Activated CD4-positive, alpha-beta memory T cell treated with anti-CD3 and anti-CD28 coated beads, Interleukin-2, amount 10 ng/mL, durations not matched to agents 7 days and 5 days (primary cell): ENCODE measurements at places on chromosomes 3 and 15. TPM values are rescaled to one million over a fixed set of nuclear protein-coding genes. Genes with fewer than 3 reads are reported as not detected.

The OR5K2 gene
- total RNA-seq = not detected

The ANKRD34C gene
- total RNA-seq = not detected

DNA sequence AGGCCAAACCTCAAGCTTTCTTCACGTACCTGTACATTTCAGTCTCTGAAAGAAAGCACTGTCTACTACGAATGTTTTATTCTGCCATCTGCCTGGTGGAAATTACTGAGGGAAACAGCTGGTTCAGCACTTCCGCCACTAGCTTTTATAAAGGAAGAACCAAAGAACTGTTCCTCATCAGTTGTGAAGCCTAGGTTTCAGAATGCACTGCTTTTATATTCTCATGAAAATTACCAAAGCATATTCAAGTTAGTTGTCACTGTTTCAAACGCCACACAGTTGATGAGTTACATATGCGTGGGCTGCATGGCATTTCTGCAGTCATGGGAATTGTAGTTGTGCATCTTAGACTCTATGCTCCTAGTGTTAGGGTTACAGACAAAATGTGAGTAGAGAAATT is 21.5 kb upstream of the ZBTB38 start:
- no peak for DNase-seq

GRCh38 chr15:42734076-42734672 is 2.8 kb downstream of the CDAN1 start:
- DNase-seq = no peak

The FAIM gene
- 2.2 TPM for total RNA-seq

DNA sequence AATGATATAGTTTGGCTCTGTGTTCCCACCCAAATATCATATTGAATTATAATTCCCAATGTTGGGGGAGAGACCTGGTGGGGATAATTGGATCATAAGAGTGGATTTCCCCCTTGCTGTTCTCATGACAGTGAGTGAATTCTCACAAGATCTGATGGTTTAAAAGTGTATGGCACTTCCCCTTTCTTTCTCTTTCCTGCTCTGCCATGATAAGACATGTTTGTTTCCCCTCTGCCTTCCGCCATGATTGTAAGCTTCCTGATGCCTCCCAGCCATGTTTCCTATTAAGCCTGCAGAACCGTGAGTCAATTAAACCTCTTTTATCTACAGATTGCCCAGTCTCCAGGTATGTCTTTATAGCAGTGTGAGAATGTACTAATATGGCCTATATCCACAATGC is 126.7 kb upstream of the GMNC start:
- DNase-seq = no peak

DNA sequence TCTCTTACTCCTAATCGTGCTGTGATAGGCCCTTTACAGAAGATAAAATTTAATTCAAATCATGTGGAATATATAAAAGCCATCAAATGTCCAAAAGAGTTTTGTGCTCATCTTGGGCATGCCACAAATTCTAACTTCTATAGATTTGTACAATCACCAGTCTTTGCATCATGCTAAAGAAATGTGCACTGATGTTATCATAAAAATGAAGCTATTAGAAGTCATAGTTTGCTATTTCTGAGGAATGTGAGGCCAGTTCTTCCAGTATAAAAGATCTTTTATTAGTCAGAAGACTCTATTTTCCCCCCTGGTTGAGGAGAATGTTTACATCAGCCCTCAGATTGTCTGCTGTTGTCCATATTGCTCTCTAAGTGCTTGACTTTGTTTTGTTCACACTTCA is 2.1 kb upstream of the ANXA2 start:
- no peak for DNase-seq

GRCh38 chr15:64667736-64668161 is 107.6 kb downstream of the RBPMS2 start:
- no peak for DNase-seq

DNA sequence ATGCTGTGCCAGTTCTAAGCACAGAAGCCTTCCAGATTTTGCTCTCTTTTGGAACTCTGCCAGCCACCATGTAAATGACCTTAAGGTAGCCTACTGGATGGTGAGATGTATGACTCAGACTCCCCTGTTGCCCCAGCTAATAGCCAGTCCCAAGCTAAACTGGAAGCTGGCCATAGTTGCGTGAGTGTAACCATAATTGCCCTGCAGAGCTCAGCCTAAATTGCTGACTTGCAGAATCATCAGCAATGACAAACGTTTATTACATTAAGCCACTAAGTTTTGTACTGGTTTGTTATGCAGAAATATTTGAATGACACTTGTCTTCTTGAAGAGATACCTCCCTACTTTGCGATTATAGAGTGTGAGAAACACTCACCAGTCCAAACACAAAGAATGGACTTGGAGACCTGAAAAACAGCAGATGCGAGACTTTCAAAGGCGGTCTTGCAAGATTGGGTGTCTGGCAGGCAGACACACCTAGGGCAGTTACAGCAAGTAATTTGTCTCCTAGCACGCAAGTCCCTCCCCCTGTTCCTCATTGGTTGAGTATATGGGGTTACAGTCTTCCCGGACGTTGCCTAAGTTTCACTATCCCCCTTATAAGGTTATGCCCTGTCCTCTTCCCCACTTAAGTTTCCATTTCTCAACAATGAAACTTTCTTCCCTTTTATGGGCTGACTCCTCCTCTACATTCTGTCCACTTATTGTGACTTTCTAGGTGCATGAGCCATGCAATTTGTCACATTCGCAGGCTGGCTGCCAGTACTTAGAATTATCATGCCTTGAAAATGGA is 83.6 kb upstream of the XCR1 start:
- no peak for DNase-seq

DNA sequence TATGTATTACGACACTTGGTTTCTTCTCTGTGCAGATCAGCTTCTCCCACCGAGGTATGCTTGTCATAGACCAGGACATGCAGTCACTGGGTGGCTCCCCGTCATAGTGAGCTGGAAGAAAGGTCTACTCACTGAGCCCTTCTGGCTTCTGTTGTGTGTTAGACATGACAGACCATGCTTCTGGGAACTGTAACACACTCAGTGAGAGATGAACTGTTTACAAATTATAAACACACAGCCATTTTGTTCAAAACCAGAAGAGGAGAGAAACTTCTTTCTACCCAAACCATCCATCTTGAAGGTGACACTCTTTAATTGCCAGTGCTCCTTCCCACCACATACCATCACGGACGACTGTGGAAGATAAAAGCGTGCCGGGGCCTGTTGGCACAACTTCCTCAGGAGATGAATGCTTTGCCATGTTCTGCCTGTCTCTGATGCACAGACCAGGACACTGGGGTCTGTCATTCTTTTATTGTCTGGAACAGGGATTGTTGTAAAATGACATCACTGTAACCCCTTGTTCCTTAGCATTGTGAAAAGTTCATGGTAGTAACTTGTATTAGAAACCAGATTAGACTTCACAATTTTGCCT is 214.3 kb downstream of the MCTP2 start:
- no peak for DNase-seq

- DNase-seq = no peak
Observed at GRCh38 chr15:80804970-80805495, 25.9 kb downstream of the CEMIP start.

GRCh38 chr3:98482717-98483482 is 14.6 kb upstream of the OR5K2 start:
- no peak for DNase-seq

The PLSCR2 gene
- total RNA-seq = not detected

The PTX3 gene
- total RNA-seq = not detected

GRCh38 chr3:74591946-74592345 is 22.5 kb downstream of the CNTN3 start:
- no peak for DNase-seq

The STXBP5L gene
- not detected for total RNA-seq

The GPR149 gene
- total RNA-seq = not detected

DNA sequence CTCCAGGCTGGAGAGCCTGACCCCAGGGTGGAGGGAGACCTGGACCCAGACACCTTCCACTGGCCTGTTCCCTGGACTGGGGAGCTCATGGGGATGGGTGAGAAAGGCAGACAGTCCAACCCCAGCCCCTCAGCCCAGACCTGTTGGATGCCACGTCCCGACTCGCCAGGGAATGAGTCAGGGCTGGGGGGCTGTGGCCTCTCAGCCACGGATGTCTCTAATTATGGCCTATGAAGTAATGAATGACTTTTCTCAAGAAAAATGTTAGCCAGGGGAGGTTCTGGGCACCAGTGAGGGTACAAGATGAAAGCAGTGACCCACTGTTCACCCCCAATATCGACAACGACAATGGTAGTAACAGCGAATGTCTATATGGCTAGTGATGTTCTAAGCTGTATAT is 107.0 kb upstream of the RPL32 start:
- no peak for DNase-seq
